ENCODE measurements at places on chromosomes 2 and 18.

DNA sequence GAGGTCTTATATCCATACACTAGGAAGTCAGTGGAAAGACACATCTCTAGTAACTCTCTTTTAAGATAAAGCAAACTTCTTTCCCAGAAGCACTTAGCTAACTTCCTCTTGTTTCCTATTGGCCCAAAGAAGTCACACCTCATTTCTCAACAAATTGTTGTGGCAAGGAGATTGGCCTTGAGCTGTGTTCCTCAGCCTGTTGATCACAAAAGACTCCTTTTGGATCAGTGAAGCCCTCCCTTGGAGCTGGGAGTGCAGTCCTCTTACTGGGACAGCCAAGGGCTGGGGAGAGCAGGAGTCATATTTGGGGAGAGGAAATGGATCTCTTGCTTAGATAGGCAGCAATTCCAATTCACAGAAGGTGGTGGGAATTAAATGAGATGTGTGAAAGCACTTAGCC lies 51.2 kb upstream of the DAPL1 start:
- no peak for DNase-seq

GRCh38 chr2:217604527-217605194 lies 398.1 kb downstream of the TNS1 start:
- peak; percentile 62 for DNase-seq

- no peak for DNase-seq
These were observed 121.2 kb upstream of the CTDP1 start for GRCh38 chr18:79558196-79558932.

DNA sequence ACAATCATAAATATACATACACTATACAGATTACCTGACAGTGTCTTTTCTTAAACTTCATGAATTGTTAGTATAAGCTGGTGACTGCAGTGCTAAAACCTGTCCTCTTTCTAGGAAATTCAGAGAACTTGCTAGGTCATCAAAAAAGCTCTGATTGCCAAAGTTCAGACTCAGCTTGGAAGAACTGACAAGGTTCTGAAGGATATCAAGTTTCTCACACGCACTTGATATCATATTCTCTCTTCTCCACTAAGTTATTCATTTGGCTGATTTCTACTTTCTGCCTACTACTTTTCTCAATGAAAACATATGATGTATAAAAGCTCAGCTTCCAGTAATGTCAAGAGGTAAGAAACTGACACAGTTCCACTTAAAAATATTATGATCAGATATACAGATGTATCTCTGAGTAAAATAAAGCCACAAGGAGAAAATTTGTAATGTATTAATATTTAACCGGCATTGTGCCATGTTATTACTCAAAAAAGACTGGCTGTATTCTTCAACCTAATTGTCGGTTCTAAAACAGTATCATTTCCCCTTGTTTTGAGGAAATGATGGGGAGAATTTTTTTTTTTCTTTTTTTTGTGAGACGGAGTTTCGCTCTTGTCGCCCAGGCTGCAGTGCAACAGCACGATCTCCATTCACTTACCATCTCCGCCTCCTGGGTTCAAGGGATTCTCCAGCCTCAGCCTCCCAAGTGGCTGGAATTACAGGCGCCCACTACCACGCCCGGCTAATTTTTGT lies 2.4 kb downstream of the OSBPL1A start:
- DNase-seq: peak; percentile 6

GRCh38 chr2:28592481-28592880 lies 96.6 kb downstream of the PLB1 start:
- no peak for DNase-seq

DNA sequence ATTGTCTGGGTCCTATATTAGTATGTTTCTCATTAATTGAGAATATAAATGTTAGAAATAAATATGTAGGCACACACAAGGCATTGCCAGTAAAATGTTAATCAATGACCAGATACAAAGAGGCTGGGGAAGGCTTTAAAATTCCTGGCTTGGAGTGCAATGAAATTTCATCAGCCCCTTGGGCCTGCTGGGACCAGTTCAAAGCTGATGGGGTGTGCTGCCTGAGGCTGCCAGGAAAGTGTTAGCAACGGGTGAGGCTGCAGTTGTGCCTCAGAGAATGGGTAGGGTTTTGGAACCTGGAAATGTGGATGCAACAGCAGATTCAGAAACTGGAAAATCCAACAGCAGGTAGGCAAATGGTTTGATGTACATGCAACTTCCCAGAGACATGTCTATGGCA lies 68.9 kb downstream of the DIPK1C start:
- DNase-seq: no peak

DNA sequence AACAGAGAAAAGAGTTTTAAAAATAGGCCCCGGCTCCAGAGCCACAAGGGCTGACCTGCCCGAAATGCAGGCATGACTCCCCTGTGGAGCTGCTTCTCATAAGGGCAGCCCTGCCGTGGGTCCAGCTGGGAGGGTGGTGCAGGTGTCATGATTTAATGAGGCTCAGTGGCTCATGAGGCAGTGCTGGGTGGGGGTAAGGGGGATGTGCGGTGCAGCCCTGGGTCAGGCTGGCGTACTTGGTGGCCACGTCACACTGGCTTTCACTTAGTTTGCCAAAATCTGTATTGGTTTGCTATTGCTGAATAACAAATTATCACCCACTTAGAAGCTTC lies 33.6 kb downstream of the HJURP start:
- no peak for DNase-seq

- DNase-seq: no peak
These were observed 371.8 kb upstream of the SLC14A2 start for GRCh38 chr18:45243340-45244110.

DNA sequence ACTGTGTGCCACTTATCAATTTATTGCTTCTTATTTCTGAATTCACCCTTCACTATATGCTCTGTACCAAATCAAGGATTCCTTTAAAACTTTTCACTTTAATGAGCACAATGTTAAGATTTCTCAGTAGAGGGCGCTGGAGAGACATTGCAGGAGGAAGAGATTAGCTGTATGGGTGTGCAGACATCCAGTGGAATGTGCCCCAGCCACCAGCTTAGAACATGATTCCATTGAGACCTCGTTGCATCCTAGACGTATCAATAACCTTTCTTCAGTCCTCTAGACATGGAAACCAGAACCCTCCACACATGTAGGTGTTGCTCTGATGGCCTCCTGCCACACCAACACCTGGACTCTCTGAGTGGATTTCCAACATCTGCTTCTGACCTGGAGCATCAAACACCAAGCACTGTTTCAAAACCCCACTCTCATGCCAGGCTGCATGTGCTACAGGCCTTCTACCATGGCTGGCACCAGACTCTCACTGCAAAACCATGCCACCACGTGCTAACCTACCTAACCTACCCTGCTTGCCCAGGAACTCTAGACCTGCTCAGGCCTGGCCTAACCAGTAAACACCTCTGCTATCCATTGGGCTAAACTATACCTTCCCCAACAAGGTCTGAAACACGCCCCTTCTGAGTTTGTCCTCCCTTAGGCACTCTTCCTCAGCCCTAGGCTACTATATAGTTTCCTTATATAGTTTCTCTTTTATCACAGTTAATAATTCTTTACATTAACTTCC lies 633.2 kb upstream of the PKDCC start:
- peak; percentile 40 for DNase-seq

GRCh38 chr2:63486861-63487290 lies 101.4 kb downstream of the WDPCP start:
- DNase-seq: peak; percentile 27

DNA sequence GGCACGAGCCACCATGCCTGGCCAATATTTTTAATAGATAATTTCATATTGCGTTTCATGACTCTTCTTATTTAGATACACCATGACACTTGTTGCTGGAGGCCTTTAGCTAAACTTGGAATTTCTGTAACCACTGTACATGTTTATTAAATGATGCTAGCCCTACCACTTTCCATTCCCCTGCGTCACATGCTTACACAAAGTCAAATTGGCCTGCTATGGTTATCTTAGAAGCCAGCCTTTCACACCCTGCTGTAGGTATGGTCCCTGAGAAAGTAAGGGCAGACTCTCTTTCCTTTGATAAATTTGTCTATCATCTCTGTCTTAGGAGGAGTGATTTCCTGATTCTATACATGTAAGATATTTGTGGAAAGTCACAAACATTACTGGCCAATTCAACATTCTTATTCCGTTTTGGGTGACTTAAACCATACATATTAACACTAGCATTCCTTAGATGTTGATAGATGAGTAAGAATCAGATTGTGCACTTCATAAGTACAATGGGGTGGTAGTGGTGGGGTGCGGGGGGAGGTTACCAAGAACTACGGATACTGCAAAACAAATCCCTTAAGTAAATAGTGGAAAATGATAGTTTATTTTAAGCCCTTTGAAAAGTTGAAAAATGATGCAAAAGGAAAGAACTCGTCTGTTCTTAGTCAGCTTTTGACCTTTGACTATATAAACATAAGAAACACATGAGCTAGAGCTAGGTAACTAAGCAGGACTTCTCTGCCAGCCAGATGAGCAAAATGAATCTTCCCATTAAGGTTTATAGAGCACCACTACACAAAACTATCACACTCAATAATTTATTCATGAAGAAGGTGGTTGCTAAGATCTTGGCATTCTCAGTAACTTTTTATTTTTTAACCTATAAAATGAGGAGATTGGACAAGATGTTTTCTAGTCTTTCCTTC lies 7.9 kb upstream of the NDUFV2 start:
- DNase-seq: no peak

DNA sequence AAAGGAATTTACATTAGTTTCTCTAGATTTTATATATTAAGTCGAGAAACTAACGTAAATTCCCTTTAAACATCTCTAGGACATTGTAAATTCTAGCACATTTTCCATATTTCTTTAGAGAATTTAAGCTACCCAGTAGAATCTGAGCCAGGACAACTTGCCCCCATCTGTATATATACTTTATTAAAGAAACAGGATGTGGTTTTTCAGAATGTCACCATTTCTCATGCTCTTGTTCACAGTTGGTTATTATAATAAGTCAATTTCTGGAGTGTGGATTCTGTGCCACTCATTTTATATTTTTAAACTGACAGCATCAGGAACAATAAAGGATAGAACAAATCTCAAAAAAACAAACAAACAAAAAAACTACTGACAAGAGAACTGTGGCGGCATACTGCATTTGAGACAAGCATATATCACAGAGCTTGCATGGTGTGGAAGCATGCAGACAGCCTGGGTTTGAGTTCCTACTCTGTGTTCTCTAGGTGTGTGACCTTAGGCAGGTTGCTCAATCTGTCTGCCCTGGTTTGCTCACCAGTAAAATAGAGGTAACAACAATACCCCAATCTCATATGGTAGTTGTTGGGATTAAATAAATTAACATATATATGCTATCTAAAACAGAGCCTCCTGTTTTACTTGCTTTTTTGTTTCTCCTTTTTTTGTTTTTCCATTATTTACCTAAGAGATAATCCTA lies 61.4 kb upstream of the DNER start:
- DNase-seq: no peak

DNA sequence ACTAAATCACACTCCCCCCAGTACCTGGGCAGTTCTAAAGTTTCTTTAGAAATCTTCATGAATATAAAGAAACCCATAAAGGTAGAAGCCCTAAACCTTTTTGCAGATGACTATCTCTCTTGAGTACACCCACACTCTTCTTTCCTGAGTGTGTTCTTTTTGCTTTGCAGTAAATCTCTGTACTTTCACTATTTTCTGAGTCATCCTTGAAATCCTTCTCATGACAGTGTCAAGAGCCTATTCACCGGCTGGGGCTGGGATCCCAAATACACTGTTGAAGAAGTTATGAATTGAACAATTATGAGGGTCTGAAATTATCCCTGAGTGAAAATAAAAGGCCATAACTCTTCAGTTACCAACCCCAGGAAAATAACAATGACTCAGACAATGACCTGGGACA lies 133.9 kb upstream of the CCDC195 start:
- no peak for DNase-seq

GRCh38 chr2:218567797-218568189 lies 358 bp downstream of the USP37 start:
- peak; percentile 76 for DNase-seq

GRCh38 chr2:163717993-163718680 lies 17.7 kb downstream of the FIGN start:
- peak; percentile 36 for DNase-seq

DNA sequence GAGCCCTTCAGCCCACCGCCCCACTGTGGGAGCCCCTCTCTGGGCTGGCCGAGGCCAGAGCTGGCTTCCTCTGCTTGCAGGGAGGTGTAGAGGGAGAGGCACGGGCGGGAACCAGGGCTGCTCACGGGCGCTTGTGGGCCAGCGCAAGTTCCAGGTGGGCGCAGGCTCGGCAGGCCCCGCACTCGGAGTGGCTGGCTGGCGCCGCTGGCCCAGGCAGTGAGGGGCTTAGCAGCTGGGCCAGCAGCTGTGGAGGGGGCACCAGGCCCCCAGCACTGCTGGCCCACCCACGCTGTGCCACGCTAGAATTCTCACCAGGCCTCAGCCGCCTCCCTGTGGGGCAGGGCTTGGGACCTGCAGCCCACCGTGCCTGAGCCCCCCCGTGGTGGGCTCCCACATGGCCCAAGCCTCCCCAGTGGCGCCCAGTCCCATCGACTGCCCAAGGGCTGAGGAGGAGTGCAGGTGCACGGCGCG lies 45.2 kb downstream of the SLC5A7 start:
- no peak for DNase-seq

- no peak for DNase-seq
These were observed 218.1 kb downstream of the ARHGAP15 start for GRCh38 chr2:143347271-143347695.

GRCh38 chr2:217231724-217232123 lies 371.9 kb upstream of the TNP1 start:
- no peak for DNase-seq

- no peak for DNase-seq
These were observed 1.9 kb downstream of the GORASP2 start for GRCh38 chr2:170930991-170931266.

Data from NCI-H510A treated with DMSO at 0.1 percent for 48 hours (cell line).